Activated T-cell treated with anti-CD3 and anti-CD28 coated beads, Interleukin-2, amount 50 U/mL, for 48 hours (primary cell): ENCODE measurements at places on chromosomes 16 and 17.

DNA sequence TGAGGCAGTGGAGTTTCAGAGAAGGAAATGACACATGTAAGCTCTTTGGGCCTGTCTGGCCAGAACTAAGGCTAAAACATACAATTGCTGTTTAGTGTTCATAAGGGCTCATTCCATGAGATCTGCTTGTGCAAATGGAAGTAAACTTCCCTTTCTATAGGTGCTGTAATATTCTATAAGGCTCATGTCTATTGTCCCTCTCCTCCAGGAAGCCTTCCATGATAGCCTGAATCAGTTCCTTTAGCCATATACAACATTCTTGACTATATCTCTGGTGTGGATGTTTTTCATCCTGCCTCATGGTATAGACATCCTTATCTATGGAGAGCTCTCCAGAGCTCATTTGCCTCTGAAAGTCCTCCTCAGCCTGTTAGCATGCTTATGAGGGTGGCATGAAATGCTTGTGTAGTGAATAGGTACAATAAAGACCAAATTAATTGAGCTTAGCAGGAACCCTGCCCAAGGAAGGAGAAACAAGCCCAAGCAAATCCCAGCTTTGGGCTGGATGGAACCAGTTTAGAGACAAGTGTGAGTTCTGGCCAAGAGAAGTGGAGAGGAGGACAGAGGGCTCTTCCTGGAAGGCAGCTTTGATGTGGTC, 1.6 kb upstream of the ETV4 start:
- DNase-seq = no peak

GRCh38 chr17:75240394-75241142, 20.8 kb downstream of the GGA3 start:
- DNase-seq = peak; percentile 78

DNA sequence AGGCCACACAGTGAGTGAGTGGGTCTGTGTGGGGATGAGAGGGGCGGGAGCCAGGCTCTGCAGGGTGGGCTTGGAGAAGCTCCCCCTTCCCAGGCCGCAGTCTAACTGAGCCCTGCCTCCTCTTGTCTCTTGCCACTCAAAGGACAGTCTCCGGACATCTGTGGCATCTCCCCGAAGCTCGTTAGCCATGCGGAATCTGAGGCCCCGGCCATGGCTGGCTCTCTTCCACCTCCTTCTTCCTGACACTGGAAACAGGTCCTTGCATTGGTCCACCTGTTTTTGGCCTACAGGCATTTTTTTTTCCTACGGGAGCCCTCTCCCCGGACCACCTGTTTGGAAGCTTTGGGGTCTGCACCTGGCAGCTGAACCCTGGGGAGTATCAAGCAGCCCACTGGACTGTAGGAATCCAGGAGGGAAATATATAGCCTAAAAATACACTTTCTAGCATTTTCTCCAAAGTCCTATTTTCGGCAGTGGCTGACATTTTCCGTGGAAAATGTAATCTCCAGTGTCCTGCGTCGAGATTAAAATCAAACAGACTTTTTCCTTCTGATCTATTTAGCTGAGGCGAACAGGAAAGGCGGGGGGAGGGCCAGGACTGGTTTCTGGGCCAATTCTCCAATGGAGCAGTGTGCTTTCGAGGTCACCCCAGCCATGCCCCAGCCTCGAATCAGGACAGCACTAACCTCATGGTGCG, 9.1 kb downstream of the ATP2A3 start:
- no peak for DNase-seq

GRCh38 chr16:86142801-86143236, 243.9 kb downstream of the IRF8 start:
- no peak for DNase-seq

- DNase-seq = no peak
Observed at GRCh38 chr17:2705888-2706795, 5.4 kb downstream of the CLUH start.

- peak; percentile 22 for DNase-seq
Observed at GRCh38 chr16:20866145-20866772, 33.9 kb downstream of the DCUN1D3 start.

GRCh38 chr17:43584666-43585102, 38.5 kb upstream of the ETV4 start:
- DNase-seq = no peak

- no peak for DNase-seq
Observed at GRCh38 chr16:77402672-77403071, 32.2 kb downstream of the ADAMTS18 start.

- peak; percentile 31 for DNase-seq
Observed at GRCh38 chr17:58666858-58667267, 25.0 kb downstream of the TEX14 start.

GRCh38 chr17:70308618-70309017, 139.3 kb downstream of the KCNJ2 start:
- no peak for DNase-seq

- DNase-seq = no peak
Observed at GRCh38 chr17:57317079-57317478, 60.8 kb downstream of the MSI2 start.

DNA sequence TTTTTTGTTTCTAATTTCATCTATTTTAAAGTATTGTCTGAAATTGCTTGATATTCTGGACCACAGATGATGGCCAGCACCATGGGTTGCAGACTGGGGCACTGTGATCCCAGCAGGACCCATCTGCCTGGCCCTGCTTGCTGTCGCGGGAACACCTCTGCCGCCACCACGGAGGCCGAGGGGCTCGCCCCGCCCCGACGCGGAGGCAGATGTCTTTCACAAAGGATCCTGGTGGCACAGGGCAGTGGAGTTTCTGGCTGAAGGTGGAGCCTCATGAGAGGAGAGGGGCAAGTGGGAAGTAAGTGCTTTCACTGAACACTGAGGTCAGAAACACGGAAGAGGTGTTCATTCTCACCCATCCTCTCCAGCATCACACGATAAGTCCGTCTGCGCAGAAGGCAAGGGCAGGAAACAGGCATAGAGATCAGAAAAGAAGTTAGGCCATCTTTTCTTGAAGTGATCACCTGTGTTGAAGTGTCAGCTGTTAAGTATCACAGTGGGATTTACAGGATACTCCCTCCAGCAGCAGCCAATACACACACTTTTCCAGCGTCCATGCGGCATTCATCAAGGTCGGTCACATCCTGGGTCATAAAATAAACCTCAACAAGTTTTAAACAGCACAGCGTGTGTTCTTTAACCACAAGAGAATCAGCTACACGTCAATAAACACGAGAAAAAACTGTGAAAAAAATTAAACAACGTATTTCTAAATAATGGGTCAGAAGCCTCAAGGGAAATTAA, 194.5 kb downstream of the RPTOR start:
- no peak for DNase-seq

- peak; percentile 67 for DNase-seq
Observed at GRCh38 chr17:75077496-75078283, 10.1 kb upstream of the SLC16A5 start.

DNA sequence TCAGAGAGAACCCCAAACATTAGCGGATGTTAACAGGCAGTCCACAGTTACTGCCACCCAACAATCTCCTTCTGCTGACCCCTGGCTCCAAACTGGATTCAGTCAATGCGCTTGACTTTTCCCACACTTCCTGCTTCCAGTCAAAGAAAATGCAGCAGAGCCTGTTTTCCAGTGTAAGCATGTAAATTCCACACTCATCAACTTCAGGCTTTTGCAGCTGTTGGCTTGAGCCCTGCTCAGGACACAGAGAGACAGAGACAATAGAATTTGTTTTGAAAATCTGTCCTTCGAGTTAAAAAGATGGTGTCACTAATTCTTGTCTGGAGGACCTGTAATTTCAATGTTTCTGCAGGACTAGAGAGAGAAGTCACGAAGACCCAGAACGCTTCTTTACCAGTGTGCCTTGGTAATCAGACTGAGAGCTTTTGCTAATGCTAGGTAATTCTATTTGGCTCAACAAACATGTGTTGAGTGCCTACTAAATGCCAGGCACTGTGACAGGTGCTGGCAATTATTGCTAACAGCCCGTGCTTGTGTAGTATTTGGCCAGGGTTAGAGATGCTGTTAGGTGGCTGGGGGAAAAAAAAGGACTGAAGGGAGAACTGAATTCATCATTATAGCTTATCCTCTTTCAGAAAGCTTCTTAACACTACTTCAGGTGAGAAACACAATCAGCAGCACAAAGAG, 32.5 kb downstream of the HOXB1 start:
- no peak for DNase-seq

DNA sequence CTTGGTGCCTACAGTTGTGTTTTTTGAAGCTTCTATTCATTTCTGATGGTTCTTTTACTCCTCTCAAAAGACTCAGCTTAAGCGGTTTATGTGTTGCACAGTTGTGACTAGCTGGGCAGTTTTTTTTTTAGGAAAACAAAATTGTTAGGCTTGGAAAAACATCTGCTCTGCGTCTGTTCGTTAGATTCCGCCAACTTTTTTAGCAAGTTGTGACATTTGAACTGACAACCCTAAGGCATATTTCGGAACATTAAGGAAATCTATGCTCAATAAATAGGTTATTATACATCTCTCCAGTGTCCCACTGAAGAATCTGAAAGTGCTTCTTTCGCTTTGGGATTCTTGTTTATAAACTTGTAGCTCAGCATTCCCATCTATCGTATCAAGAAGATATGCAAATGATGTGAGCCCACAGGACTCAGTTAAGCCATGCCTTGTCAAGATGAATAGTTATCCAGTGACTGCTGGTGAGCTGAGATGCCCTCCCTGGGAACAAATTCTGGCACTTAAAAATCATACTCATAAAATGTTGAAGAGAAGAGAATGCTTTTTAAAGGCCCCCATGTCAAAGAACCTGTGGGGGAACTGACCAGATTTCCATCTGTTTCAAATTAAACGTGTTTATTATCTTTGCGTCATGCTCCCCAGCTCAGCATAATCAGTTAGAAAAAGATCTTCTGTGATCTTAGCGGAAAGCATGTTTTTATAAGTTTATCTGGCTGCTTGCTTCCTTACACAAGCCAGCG, 109.0 kb upstream of the FAM20A start:
- DNase-seq = no peak

- DNase-seq = no peak
Observed at GRCh38 chr16:5176505-5176904, 78.9 kb upstream of the EEF2KMT start.

GRCh38 chr16:11791144-11791828, 5.8 kb downstream of the ZC3H7A start:
- no peak for DNase-seq

DNA sequence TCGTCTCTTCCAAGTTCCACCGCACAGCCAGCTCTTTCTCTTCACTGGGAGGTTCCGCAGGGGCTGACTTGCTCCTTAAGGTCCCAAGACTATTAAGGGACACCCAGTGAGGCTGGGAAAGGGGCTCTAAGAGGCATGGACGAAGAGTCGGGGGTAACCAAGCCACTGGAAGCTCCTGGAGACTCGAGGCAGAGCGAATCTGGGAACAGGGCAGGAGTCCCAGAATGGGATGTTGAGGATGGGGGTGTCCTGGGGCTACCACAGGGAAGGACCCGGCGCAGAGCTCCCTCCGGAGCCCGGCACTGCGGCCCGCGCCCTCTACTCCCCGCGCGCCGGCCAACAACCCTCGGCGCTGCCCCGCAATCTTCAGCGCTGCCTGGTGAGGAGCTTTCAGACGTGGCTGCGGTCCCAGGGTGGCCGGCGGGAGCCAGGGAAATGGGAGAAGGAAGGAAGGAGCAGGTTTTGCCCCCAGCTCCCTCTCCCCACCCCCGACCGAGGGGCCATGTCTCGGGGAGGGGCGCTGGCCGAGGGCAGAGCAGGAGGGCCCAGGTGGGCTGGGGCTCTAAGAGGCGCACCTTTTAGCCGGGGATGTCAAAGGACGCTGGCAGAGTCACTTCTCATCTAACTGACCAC, 581 bp downstream of the CHST5 start:
- no peak for DNase-seq
